ENCODE measurements at places on chromosomes 1 and 21. TPM values are rescaled to one million over a fixed set of nuclear protein-coding genes. Genes with fewer than 3 reads are reported as not detected.

- H3K4me3 ChIP-seq: no peak overlapping the region
- no peaks in the 10 kb centered on the region for H3K36me3 ChIP-seq
- H3K27me3 ChIP-seq: no peaks in the 10 kb centered on the region
- H3K4me1 ChIP-seq: no peaks in the 10 kb centered on the region
- no peak for DNase-seq
- H3K27ac ChIP-seq: no peak overlapping the region
Measured at GRCh38 chr1:170303034-170303433, 157.3 kb downstream of the NTMT2 start.

DNA sequence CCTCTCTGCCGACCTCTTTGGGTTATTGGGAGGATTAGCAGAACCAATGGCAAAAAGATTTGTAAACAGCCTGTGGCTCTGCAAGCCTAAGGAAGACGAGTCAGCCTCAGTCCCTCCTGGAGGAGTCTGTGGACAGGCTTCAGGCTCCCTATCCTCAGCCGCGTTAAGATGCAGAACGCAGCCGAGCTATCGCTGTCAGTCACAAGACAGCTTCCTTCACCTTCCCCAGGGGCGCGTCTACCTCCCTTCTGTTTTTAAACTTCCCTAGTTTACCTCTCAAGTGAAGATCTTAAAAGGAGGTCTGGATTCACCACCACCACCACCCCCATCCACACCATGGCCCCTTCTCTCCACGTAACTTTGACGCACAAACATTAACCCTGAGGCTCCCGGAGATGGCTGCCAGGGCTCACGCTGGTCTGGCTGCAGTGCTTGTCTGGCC is 738 bp downstream of the CAMK1G start:
- no peaks in the 10 kb centered on the region for H3K4me1 ChIP-seq
- no peak overlapping the region for H3K27ac ChIP-seq
- H3K27me3 ChIP-seq: no peaks in the 10 kb centered on the region
- DNase-seq: no peak
- no peak overlapping the region for H3K4me3 ChIP-seq

GRCh38 chr1:11700601-11701467 is 9.3 kb downstream of the DRAXIN start:
- H3K4me3 ChIP-seq: no peak overlapping the region
- H3K27ac ChIP-seq: no peak overlapping the region

DNA sequence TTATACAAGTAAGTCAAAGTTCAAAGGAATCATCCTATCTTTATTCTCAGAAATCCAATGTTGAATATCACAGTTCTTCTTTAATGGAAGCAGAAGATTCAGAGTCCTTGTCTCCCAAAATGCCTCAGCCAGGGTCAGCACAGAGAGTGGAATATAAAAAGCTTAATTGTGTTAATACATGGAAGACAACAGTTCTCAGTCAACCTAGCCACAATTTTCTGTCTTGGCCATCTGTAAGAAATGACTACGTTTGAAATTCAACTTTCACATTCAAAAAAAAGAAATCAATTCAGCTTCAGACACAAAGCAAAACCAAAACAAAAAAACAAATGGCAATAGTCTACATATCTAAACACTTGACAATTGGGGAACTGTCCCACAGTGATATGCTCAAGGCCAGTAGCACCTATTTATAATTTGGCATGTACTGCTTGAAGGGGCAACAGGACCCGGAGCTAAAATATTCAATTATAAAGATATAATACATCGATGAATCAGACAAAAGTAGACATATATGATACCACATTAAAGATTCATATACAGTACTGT is 27.3 kb upstream of the GLIS1 start:
- H3K4me3 ChIP-seq: no peak overlapping the region
- no peaks in the 10 kb centered on the region for H3K36me3 ChIP-seq
- no peaks in the 10 kb centered on the region for H3K4me1 ChIP-seq
- DNase-seq: no peak

DNA sequence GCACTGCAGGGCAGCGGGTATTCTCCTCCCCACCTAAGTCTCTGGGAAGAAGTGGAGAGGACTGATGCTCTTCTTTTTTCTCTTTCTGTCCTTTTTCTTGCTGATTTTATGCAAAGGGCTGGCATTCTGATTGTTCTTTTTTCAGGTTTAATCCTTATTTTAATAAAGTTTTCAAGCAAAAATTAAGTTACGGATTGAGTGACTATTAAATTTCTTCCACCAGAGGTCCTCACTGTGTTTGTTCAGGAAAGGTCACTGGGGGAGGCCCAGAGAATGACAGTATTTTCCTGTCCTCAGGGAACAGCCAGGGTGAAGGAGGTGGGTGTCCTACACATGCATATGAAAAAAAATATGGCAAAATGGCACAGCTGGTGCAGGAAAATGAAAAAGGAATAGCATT is 4.4 kb upstream of the ELF3 start:
- no peaks in the 10 kb centered on the region for H3K36me3 ChIP-seq
- no peak for DNase-seq
- no peaks in the 10 kb centered on the region for H3K4me1 ChIP-seq

DNA sequence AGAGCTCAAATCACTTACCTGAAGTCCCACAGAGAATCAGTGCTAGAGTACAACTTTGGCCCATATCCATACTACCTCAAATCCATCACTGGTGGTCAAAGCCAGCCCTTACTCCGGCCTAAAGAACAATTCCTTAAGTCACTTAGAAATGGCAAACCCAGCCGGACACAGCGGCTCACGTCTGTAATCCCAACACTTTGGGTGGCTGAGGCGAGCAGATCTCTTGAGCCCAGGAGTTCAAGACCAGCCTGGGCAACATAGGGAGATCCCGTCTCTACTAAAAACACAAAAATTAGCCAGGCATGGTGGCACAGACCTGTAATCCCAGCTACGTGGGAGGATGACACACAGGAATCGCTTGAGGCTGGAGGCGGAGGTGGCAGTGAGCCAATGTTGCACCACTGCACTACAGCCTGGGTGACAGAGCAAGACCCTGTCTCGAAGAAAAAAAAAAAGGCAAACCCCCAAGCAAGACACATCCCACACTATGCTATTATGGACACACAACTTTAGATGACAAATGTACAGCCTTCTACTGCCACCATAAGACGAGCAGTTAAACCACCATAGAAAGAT is 24.0 kb downstream of the NPHP4 start:
- DNase-seq: no peak
- H3K36me3 ChIP-seq: peaks cover 4% of the 10 kb centered on the region
- H3K27ac ChIP-seq: no peak overlapping the region
- no peak overlapping the region for H3K4me3 ChIP-seq
- no peaks in the 10 kb centered on the region for H3K4me1 ChIP-seq

DNA sequence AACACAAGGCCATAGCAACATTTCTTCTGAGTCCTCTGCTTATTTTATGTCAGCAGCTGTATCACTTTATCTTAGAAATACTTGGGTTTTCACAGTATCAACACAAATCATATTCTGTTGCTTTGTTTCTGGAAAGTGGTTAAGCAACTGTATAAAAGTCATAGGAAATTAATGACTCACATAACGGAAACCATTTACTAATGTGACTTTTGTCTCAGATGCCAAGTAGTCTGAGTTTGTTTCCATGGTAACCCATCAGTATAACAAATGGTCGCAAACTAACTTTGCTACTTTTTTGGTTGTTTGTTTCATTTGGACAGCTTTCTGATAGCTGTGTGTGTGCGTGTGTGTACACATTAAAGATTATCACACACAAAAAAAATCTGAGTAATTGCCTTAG is 31.1 kb downstream of the EEIG2 start:
- no peak overlapping the region for H3K4me3 ChIP-seq
- H3K36me3 ChIP-seq: no peaks in the 10 kb centered on the region
- no peak for DNase-seq

- no peaks in the 10 kb centered on the region for H3K27me3 ChIP-seq
- H3K4me1 ChIP-seq: no peaks in the 10 kb centered on the region
- H3K27ac ChIP-seq: peak overlapping the region; percentile 75
- no peaks in the 10 kb centered on the region for H3K36me3 ChIP-seq
- no peak overlapping the region for H3K4me3 ChIP-seq
Measured at GRCh38 chr1:56453417-56454078, 125.8 kb downstream of the PLPP3 start.

GRCh38 chr1:44327679-44328491 is 27.2 kb downstream of the ERI3 start:
- H3K27me3 ChIP-seq: no peaks in the 10 kb centered on the region
- peak overlapping the region; percentile 82 for H3K27ac ChIP-seq
- peak; percentile 96 for DNase-seq
- H3K4me1 ChIP-seq: no peaks in the 10 kb centered on the region

DNA sequence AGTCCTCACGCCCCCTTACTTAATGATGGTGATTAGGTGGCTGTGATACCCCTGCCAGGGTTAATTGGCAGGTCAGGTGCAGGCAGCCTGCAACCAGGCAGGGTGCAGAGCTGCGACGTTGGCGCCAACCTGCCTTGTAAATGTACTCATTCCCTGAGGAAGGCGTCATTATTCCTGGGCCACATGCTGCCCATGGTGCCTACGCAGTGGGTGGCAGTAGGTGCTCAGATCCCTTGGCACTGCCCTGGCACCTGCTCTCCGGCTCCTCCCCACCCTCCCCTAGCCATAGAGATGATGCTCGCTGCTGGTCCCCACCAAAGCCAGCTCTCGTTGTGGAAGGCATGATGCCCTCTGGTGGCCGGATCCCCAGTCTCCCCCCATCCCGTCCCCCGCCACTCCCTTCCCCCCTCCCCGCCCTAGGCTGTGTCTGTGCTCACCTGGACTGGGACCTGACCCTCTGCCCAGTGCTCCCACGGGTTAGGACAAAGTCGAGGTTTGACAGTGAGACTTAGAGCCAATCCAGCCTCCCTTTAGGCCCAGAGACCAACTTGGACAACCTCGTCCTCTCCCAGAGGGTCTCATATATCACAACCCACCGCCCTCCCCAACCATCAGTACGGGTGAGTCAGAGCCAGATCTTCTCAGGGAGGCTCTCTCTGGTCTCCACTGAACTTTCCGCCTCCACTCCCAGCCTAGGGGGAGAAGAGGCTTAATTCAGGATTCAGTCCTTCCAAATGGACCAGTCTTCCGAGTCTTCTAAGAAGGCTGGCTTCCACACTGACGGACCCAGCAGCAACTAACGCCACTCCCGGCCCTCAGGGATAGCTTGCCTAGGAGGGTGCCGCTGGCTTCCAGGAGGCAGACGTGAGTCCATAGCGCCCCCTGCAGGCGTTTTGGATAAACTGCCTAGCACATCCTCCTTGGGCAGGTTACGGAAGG is 5.7 kb downstream of the KRTCAP2 start:
- H3K36me3 ChIP-seq: no peaks in the 10 kb centered on the region
- no peaks in the 10 kb centered on the region for H3K27me3 ChIP-seq
- peak overlapping the region; percentile 79 for H3K27ac ChIP-seq
- peak overlapping the region; percentile 50 for H3K4me3 ChIP-seq
- H3K4me1 ChIP-seq: peaks cover 3% of the 10 kb centered on the region
- DNase-seq: peak; percentile 88

- DNase-seq: no peak
- no peaks in the 10 kb centered on the region for H3K4me1 ChIP-seq
- H3K27ac ChIP-seq: no peak overlapping the region
Measured at GRCh38 chr1:87435484-87435883, 106.8 kb downstream of the LMO4 start.

DNA sequence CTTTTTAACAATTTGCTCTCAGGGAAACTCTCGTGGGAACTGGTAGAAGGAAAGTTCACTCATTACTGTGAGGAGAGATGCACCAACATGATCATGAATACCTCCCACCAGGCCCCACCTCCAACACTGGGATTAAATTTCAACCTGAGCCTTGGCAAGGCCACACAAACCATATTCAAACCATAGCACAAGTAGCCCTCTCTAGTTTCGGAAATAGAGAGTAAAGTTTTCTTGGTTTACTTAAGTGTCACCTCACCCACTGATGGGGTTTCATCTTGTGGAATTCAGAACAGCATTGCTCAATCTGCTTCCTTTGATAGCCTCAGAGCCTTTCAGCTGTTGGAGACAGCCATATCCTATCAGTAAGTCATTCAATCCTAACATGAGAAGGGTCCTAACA is 25.5 kb upstream of the CCSAP start:
- no peak overlapping the region for H3K4me3 ChIP-seq
- H3K4me1 ChIP-seq: no peaks in the 10 kb centered on the region
- DNase-seq: no peak
- H3K27ac ChIP-seq: no peak overlapping the region

DNA sequence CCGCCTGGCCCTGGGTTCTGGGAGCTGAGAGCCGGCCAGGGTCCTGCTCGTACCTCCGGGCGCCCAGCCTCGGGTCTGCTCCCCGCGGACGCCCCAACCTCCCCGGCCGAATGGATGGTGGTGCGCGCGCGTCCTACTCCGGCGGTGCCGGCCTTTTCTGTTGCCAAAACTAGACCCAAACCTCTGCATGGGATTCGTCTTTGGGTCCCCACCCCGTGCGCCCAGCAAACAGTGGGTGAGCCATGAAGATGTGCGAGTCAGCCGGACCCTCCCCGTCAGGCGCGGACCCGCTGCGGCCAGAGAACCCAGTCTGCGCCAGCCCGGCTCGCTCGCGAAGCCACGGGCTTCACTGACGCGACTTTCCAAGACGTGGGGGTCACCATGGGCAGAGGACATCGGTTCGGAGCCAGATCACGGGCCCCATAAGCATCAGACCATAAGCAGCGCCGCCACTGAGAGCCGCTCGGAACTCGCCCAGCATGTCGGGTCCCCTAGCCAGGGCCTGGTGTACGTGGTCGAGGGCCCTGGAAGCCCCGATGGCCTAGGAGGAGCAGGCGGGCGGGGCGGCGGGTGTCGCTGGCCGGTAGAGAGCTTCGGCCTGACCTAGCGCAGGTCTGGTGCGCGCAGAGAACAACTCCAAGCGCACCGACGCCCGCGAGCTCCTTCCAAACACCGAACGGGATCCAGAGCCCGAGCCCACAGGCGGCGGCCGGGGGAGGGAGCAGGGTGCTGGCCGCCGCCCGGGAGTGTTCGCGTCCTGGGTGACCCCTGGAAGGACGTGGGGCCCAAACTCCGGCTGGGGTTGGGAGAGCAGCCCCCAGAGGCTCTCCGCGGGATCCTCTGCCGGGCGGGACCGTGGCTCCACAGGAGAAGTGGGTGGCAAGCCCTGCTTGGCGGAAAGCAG is 1.0 kb upstream of the TP73 start:
- H3K4me1 ChIP-seq: peaks cover 6% of the 10 kb centered on the region
- H3K27me3 ChIP-seq: peaks cover 45% of the 10 kb centered on the region
- no peak for DNase-seq
- H3K27ac ChIP-seq: no peak overlapping the region
- peak overlapping the region; percentile 51 for H3K4me3 ChIP-seq

GRCh38 chr1:202155478-202156021 is 4.9 kb downstream of the PTPN7 start:
- no peak for DNase-seq
- no peaks in the 10 kb centered on the region for H3K36me3 ChIP-seq
- H3K4me1 ChIP-seq: no peaks in the 10 kb centered on the region
- no peak overlapping the region for H3K4me3 ChIP-seq

- no peak overlapping the region for H3K4me3 ChIP-seq
- no peak for DNase-seq
- H3K36me3 ChIP-seq: peaks cover 9% of the 10 kb centered on the region
- no peaks in the 10 kb centered on the region for H3K27me3 ChIP-seq
Measured at GRCh38 chr1:35178874-35179380, 14.0 kb downstream of the SFPQ start.

GRCh38 chr1:180720753-180721152 is 88.9 kb downstream of the XPR1 start:
- H3K4me1 ChIP-seq: no peaks in the 10 kb centered on the region
- H3K27ac ChIP-seq: no peak overlapping the region
- H3K36me3 ChIP-seq: no peaks in the 10 kb centered on the region
- DNase-seq: no peak
- no peak overlapping the region for H3K4me3 ChIP-seq
- no peaks in the 10 kb centered on the region for H3K27me3 ChIP-seq

Gene NECTIN4
- 56.3 TPM for total RNA-seq

Gene SPATA17
- 0.48 TPM for total RNA-seq

Gene ZNF124
- 54.2 TPM for total RNA-seq

Gene NLRP3
- 3.2 TPM for total RNA-seq

Gene UBR4
- 145 TPM for total RNA-seq

Gene RORC
- 7.8 TPM for total RNA-seq

Gene UBE2Q1
- total RNA-seq: 33.3 TPM

Data from breast epithelium (tissue), 4 donors.